ENCODE measurements at places on chromosomes 5 and 9. TPM values are rescaled to one million over a fixed set of nuclear protein-coding genes. Genes with fewer than 3 reads are reported as not detected.
A peak's percentile ranks its signal among the peaks of the same experiment; 100 is the strongest.

DNA sequence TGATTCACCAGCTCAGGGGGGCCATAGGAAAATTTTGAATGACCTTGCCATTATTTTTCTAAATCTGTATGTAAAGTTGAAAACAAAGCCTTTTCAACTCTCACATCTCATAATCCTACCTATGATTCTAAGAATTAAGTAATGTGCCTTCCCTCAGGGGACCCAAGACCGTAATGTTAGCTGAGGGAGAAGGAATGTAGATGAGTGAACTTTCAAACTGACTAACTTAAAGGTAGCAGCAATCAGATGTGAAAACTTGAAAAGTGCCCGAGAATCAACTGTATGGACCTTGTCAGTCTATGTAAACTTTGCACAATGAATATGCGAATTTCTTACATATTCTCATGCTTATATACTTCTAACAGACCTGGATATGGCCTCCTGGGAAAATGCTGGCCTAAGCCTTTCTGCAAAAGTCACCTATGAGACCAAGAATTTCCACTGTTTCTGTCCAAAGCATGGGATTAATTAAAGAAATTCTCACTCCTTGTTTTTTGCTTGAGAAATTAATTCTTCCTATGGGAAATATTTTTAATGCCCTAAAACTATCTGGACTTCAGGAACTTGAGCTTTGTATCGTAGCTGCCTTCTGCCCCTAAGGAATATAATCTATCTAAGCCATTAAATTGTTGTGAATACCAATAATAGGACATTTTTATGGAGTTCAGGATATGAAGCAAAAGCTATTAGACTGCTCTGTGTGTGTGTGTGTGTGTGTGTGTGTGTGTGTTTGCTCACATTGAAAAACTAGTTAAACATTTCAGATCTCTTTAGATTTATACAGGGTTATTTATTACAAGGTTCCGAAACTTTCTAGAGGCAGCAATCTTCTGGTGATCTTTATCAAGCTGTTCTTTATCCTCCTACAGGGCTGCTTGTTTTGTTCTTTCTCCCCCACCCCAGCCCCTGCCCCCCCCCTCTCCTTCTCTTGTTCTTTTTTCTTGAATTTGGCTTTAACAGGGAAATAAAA is 169.1 kb upstream of the CLINT1 start:
- DNase-seq, result no peak

GRCh38 chr9:87557996-87558395 is 60.3 kb downstream of the DAPK1 start:
- no peak for DNase-seq

- no peak for DNase-seq
Measured at GRCh38 chr5:76404223-76405211, 1.4 kb downstream of the IQGAP2 start.

- no peak for DNase-seq
Measured at GRCh38 chr5:68562308-68562707, 346.8 kb downstream of the PIK3R1 start.

DNA sequence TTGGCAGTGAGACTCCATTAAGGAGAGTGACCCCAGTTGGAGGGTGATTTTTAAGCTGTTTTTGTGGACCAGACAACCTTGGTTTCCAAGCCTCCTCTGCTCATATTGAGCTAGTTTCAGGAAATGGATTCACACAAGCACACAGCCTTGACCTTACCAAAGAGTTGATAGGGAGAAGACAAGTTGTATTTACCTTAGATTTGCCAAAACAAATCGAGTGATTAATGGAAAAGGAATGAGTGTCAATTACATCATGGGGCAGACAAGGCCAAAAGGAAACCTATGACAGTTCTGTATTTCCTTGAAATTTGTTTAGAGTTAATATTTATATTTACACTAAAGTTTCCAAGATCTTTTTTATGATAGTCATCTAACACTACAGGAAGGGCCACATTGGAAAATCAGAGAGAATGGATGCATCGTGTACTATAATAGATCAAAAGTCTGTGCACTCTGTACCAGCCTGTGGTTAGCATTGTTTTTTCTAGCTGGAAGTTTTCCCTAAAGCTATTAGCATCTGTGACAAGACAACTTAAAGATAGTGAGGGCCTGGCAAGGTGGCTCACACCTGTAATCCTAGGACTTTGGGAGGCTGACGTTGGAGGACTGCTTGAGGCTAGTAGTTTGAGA is 86.0 kb upstream of the FER start:
- DNase-seq, result no peak

DNA sequence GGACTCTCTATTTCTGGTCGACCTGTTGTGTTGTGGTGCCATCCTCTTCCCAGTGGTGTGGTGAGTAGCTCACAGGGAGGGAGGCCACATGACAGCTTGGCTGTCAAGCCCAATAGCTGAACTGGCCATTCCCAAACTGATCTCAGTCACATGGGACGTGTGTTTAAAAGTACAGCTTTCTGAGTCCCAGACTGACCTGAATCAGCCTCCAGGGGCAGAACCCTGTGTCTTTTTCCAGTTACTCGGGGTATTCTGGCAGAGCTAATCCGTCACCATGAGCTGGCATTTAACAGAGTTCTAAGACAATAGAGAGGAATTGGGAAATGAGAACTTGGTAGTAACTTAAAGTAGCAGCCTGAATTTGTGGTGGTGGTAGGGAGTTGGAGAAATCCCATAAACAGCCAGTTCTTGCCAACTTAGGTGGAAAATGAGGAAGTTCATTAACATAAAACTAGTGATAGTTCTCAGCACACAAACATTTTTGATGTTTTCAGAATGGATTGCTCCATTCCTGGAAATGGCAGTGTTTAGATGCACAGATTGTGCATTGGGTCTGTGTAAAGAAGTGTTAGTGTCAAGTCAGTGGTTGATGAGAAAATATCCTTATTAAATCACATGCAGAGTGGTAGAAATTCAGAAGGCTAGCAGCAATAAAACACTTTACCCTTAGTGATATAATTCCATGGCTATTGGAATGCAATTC is 50.9 kb downstream of the GPR107 start:
- DNase-seq, result no peak

DNA sequence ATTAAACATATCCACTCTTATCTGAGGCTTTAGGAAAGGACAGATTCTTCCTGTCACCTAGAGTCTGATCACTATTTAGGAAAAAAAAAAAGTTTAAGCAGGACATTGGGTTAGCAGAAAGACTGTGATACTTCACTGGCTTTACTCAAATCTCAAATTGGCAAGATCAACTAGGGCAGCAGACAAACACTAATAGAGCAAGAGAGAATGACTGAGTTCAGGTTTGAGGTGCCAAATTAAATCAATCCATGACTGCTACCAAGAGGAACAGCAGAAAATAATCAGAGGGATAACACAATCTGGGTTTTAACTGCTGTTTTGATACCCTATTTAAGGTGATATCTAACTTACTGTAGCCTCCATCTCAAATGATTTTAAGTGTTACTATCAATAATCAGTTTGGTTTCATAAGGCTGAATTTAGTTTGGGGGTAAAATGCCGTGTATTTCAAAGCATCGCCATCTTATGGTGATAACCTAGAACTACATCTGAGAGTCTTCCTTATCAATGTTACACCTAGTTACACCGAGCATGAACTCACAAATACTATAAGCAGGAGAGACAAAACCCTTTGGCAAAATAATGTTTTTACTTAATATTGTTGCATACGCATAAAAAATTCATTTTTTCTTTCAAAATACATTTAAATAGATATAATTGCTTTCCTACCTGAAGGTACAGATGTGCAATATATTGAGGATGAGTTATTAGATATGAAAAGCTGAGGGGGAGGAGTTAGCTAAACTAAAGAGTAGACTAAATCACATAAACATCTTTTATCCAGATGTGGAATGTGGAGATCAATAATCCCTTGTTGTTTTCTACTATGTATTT is 286.4 kb upstream of the CDH12 start:
- DNase-seq, result no peak

DNA sequence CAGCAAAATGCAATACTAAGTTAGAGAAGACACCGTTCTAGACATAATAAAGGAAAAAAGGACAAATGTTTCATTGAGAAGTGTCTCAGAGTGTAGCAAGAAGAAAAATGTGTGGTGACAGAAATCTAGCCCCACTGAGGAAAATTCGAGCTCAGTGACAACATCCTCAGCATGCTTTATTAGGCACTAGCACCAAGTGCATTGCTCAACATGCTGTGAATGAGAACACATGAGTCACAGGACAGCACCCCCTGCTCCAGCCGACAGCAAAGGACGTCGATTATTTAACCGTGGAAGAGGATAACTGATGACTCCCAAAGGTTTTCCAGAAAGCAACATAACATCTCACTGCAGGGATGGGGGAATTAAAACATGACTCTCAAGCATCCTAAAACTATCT is 182.7 kb downstream of the GNAQ start:
- DNase-seq, result no peak

DNA sequence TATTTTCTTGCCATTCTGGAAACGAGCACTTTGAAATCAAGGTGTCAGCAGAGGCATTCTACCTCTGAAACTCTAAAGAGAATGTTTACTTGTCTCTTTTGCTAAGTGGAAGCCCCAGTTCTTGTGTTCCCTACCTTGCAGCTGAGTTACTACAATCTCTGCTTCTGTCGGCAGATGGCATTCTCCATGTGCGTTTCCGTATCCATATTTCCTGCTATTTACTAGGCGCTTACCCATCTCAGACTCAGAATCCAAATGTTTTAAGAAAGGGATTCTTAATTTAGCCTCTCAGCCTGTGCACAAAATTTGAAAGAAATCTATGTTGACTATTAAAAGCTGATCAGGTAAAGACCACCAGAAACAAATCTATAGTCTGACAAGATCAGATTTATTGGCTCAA is 221.3 kb upstream of the FTMT start:
- DNase-seq, result no peak

DNA sequence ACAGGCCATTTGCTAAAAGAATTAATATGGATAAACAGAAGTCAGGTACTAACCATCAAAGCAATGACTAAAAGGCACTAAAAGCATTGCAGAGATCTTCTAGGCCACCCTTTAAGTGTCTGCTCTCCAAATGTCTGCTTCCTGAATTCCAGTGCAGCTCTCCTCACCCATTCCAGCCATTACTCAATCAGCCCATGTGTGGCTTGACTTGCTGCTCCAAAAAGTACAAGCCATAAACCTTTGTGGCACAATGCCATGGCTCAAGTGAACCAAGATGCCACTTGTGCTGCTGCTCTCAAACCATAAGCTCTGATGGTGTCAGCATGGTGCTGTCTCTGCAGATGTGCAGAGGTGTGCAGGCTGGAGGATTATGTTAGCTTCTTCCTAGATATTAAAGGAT is 290.2 kb upstream of the POU5F2 start:
- no peak for DNase-seq

- DNase-seq, result no peak
Measured at GRCh38 chr9:96015876-96016686, 140.6 kb downstream of the ERCC6L2 start.

GRCh38 chr9:35431467-35431866 is 58.4 kb upstream of the RUSC2 start:
- no peak for DNase-seq

DNA sequence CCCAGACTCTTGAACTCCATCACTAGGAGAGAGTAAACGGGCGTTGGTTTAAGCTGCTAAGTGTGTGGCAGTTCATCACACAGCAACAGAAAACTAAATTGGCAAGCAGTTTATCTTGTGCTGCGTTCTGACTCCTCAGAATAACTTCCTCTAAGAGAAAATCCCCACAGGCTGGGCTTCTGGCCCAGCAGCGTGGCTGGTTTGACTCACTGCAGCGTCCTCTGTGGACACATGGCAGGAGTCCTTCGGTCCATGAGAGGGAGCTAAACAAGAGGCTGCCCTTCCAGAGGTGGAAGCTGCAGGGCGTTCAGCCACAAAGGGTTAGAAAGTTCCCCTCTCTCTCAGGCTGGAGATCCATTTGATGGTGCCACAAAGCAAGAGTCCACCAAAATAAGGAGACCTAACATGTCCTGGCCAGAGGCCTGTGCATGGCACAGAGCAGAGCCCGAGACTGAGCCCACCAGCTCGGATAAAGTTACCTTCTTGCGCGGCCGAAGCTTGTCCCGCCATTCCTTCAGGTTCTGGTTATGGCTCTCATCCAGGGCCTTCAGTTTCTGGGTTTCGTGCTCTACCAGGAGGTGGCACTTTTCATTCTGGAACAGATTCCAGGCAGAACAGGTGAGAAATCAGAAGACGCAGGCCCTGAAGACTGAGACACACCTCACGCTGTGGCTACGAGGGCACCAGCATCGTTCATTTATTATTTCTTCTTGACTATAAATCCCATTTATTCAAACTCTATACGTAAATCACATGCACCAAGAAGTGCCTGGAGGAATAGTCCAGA is 46.2 kb upstream of the FBXW11 start:
- no peak for DNase-seq

DNA sequence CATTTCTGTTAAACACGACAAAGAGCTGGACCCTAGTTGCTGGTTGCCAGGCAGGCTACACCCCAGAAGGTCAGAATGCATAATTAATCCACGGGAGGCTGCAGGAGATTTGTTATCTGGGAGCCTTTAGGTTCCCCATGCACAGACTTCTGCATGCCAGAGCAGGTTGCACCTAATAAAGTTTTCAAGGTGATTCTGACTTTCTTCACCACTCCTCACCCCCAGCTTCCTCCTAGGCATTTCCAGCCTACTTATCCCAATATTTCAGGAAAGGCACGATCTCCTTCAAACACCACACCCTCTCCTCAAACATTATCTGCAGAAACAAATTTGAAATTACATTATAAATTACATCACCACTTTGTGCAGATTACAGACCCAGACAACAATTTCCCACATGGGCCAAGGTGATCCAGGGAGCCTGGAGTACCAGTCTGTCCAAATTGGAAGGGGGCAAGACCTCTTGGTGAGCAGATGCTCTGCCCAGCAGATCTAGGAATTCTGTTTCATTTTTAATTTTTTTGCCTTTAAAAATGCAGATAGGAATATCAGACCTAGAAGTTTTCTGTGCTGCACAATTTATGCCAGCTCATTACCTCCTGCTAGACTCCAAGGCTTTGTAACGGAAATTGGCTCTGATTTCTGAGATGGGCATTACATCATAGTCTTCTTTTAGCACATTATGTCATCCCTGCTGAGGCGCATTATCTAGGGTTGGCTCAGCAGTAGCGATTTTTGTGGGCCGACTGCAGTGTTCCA is 363.4 kb upstream of the SLC30A5 start:
- DNase-seq, result no peak

GRCh38 chr5:169945831-169946261 is 34.4 kb downstream of the INSYN2B start:
- DNase-seq, result peak; percentile 23

- no peak for DNase-seq
Measured at GRCh38 chr9:13915591-13916301, 398.2 kb downstream of the NFIB start.

- DNase-seq, result no peak
Measured at GRCh38 chr9:14911046-14911445, 818 bp upstream of the FREM1 start.

Gene PCDHA1
- total RNA-seq, result 0.07 TPM

Gene CNTLN
- 16.7 TPM for total RNA-seq

Gene ACER2
- total RNA-seq, result 5.6 TPM

Gene ACOT12
- not detected for total RNA-seq

All from neural crest cell (in vitro differentiated cells).